ENCODE measurements at places on chromosomes 3 and 15.

- no peak for DNase-seq
These were observed 8.6 kb upstream of the STX19 start for GRCh38 chr3:94036909-94037507.

DNA sequence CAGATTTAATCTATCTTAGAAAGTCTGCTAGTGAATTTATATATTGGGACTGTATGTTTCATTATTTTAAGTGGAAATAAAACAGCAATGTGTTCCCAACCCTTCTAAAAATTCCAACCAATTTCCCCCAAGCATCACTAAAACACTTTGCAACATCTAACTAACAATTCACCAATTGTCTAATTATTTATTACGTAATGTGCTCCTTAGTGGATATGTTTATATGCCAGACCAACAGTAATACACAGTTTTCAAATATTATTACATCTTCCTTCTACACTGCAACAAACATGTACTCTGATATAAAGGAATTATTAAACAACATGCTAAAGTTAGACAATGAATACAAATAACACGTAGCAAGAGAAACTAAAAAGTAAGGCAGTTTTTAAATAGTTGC is 262.6 kb upstream of the THBS1 start:
- DNase-seq: no peak

DNA sequence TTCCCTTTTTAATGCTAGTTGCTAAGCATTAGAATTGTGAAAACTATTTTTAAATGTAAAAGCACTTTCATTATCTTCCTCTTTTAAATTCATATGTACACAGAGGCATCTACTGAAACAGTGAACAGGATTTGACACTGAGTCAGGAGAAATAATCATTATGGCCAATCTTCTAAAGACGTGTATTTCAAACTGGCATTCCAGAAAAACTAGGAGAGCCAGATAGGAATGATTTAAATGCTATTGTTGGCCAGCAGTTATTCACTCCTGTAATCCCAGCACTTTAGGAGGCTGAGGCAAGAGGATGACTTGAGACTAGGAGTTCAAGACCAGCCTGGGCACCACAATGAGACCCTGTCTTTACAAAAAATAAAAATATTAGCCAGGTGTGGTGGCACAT is 67.6 kb upstream of the RAP2B start:
- no peak for DNase-seq

DNA sequence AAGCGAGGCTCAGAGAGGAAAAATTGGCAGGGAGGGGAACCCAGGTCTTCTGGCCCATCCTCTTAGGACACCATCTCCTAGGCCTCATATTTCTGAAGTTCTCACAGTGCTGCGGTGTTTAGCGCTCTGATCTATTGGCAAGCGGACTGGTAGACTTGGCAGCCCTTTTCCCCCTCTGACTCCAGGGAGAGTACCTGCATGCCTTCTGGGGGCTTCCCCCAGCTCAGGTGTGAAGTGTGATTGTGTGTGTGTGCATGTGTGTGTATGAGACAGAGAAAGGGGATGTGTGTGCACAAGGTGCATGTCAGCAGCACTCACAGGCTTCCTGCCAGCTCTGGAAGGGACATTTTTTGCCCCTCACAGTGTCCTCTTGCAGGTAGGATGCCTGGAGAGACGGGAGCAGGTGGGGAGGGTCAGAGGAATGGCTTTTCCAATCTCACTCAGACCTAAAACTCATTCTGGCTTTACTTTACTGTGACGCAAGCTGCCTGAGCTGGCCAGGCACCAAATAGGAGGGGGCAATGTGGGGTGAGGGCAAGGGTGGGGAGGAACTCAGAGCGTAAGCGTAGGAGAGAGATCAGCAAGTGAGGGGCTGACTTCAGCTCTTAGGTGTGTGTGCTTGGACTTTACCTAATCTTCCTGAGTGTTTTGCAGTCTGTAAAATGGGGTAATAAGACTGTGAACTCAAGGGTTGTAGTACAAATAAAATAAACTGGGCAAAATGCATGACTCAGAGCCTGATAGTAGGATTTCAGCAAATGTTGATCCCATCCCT is 4.0 kb upstream of the IL17RE start:
- no peak for DNase-seq

DNA sequence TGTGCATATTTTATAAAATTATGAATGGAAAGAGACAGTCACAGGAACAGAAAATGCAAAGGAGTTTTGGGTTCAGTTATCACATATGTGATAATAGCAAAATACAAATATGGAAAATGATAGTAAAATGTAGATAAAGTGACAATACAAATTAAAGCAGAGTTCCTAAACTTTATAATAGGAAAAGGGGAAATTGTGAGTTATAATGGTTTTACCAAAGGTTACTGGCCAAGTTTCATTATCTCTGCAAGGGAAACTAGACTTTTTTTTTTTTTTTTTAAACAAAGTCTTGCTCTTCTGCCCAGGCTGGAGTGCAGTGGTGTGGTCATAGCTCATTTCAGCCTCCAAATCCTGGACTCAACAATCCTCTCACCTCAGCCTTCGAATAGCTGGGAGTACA is 228.7 kb upstream of the CGNL1 start:
- DNase-seq: no peak

DNA sequence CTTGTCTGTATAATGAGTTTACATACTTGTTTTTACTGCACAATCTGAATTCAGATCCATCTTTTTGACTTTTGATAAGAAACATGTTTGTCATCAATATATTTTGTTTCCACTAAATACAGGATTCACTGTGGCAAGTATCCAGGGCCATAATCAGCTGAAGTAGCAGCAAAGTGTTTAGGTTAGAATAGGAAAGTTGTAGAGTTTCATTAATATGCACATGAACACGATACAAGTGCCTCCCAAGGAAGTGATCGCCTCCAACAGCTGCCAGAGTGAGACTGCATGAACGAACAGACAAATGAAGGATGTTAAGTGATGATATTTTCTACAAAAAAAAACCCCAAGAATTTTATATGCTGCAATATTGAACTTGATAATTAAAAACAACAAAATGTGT is 204.3 kb downstream of the TBL1XR1 start:
- DNase-seq: no peak

DNA sequence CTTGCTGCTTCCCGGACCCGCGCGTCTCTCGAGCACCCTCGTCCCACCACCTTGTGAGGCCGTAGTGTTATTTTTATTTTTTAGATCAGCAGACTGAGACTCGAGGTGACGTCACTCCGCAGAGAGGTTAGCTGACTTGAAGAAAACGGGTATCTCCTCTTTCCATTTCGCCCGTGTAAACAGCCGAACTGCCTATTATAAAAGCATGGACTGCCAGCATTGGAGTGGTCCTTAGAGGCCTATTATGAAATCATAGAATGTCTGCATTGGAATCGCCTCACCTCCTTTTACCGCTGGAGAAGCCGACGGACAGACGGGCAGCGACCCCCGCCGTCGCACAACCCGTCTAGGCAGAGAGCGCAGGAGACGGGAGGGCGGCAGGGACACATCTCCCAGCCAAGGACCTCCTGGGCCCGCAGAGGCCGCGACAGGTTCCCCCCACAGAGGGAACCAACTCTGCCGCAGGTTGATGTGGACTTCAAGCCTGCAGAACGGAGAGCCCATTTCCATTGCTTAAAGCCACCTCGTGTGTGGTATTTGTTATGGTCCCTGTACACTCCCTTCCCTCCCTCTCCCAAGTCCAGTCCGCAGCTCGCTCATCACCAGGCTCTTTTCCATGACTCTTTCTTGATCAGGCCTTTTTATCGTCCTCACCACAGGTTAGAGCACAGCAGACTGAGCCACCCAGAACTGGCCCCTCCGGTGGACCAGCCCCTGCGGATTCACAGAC is 540 bp upstream of the PPP1R2 start:
- no peak for DNase-seq

DNA sequence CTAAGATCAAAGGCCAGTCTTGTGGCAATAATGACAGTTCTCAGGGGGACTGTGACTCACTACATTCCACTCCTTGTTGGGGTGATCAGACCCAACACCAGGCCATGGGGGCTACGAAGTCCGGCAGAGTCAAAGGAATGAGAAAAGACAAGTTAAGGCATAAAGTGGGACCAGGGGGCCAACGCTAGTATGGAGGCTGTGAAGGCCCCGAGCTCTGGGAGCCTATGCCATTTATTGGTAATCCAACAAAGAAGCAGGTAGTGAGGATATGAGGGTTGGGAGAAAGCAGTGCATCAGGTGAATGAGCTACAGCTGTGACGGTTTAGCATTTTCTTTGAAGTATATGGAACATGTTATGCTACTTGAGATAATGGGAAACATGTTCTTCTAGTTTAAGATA is 104.4 kb upstream of the C2CD4B start:
- DNase-seq: no peak

GRCh38 chr3:135987661-135988060 is 22.1 kb downstream of the PPP2R3A start:
- no peak for DNase-seq

DNA sequence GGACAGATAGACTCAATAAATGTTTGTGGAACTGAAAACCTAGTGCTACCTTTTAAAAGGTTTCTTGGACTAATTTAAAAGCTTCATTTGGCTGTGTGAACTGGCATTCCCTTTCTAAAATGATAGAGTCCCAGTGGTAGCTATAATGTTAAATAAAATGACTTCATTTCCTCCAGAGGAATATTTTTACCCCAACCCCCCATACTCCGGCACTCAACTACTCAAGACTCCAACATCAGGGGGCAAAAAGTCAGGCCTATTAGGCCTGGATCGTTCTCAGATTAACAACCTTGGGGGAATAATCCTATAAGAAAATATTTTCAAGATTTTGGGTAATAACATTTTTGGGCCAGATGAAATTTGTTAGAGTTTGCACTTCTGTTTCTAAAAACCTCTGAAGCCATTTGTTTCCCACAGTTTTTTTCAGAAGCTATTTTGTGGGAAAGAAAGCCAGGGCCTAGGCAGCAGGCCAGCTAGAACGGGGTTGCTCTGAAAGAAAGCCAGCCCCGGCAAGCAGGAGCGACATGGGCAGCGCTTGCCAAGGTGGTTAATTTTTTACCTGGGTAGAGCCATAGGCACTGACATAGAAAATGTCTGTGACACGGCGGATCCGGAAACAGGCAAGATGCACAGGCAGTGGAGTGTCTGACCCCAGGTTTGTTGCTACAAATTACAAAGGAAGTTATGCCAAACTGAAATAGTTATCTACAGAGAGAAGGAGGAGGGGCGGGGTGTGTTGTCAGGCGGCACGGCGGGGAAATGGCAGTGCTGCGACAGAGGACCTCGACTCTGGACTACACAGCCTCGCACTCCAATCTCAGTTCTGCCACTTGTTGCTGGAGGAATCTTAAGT is 84.6 kb downstream of the MAGI1 start:
- DNase-seq: no peak

GRCh38 chr15:96252148-96252547 is 78.4 kb upstream of the NR2F2 start:
- no peak for DNase-seq

DNA sequence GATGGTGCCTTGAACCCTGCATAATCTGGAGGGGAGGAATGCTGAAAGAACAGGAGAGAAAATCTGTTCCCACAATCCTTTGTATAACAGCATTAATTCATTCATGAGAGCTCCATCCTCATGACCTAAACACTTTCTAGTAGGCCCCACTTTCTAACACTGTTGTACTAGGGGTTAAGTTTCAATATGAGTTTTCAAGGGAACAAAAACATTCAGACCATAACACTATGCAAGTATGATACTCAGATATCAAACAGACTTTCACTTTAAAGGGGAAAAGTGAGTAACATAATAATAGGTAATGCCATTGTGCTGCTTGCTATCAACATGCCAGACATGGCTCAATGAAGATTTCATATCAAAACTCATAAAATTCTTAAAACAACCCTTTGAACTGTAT is 32.4 kb upstream of the PLSCR2 start:
- no peak for DNase-seq

DNA sequence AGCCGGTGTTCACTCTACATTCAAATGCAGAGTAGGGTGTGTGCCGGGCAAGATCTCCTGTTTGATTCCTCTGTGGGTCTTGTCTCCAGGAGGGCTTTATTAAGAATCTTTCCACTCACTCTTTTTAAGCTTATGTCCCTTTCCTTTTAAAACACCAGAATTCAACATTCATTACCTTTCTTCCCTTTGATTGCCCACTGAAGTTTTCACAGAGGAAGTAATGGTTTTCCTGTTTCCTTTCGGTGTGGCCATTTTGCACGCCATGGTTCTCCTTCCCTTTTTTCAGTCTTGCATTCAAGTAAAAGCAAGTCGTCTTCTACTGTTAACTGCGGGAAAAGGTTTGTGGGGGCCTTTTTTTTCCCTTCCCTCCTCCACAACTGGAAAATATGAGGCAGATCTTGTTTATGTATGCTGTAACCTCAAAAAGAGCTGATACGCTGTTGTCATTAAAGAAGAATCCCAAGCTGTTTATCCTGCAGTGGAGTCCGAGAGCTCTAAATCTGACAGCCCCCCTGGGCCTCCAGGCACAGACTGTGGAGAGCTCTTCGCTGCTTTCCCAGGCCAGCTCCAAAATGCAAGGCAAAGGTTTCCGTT is 40.5 kb downstream of the FILIP1L start:
- DNase-seq: no peak

GRCh38 chr15:56344336-56344735 is 20.9 kb upstream of the TEX9 start:
- no peak for DNase-seq

DNA sequence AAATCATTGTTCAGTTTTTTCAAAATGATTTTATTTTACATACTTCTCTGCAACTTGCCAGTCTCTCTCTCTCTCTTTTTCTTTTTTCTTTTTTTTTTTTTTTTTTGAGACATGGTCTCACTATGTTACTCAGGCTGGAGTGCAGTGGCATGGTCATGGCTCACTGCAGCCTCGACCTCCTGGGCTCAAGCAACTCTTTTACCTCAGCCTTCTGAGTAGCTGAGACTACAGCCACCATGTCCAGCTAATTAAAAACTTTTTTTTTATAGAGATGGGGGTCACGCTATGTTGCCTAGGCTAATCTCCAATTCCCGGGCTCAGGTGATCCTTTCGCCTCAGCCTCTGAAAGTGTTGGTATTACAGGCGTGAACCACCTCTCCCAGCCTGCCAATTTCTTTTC is 12.1 kb upstream of the ARID3B start:
- DNase-seq: no peak

- DNase-seq: no peak
These were observed 308.5 kb upstream of the PROK2 start for GRCh38 chr3:72093270-72093991.

DNA sequence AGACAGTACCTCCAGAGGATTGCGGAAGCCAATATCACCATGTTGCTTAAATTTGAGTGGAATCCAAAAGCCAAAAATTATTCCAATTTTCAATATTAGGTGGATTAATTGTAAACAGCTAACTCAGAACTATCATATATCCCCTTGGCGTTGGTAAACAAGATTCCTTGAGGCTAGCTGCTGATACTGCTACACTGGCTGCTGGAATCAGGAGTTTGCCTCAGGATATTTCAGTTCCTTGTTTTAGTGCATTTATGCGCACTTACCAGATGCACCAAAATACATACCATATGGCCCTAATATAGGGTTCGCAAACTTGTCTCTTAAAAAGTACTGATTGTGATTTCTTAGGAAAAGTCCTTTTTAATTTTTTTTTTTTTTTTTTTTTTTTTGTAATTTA is 605.2 kb upstream of the NAALADL2 start:
- no peak for DNase-seq

GRCh38 chr3:133479895-133480669 is 80.2 kb downstream of the BFSP2 start:
- no peak for DNase-seq

Measured in NCI-H524 treated with DMSO at 0.1 percent for 48 hours (cell line).